ENCODE measurements at places on chromosomes 13 and 19.
A peak's percentile ranks its signal among the peaks of the same experiment; 100 is the strongest.

DNA sequence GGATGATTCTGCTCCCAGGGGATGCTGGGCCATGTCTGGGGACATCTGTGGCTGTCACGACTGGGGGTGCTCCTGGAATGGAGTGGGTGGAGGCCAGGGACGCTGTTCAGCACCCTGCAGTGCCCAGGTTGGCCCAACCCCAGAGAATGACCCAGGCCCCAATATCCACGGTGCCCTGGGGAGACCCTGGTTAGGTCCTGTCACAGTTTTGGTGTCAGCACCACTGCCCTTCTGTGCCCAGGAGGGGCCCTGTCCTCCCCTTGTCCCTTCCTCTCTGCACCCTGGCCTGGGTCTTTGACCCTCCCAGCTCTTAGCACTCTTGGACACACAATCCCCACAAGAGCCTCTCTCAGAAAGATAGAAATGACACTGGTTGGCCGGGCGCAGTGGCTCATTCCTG, 85.3 kb downstream of the GADD45B start:
- no peak for DNase-seq

GRCh38 chr19:50325310-50326100, 3.7 kb downstream of the KCNC3 start:
- DNase-seq, result peak; percentile 68

DNA sequence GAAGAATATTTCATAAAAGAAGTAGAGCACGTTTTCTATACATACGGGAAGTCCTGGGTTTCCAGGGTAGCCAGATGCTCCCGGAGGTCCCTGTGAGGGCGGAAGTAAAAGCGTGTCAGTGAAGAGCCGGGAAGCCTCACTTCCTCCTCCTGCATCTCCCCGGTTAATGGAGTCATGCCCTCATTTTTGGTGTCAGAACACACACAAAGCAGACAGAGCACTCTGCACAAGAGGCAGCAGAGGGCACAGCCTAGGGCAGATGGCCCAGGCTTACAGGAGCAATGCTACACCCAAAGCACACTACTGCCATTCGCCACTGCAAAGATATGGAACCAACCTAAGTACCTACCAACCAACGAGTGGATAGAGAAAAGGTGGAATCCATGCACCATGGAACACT, 94.4 kb downstream of the COL4A1 start:
- DNase-seq, result no peak

GRCh38 chr13:96822895-96823294, 171.4 kb downstream of the OXGR1 start:
- peak; percentile 53 for DNase-seq

DNA sequence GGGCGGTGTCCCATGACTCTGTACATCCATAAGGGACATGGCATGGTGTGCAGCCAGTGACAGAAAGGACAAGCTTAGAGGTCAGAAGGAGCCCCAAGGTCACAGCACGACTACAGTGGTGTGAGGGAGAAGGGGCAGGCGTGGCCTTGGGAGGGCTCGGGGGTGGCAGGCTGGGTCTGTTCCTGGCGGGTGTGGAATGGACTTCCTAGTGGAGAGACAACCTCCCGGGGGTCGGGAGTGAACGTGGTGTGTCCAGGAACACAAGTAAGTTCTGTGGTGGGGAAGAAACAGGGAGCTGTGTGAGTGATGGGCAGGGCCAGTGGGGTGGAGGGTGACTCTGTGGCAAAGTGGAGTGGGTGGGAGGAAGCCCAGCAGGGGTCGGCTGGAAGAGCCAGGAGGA, 279.3 kb downstream of the TEX29 start:
- no peak for DNase-seq
